ENCODE measurements at places on chromosomes 3 and 15.

- DNase-seq: no peak
Observed at GRCh38 chr3:4935347-4935746, 43.9 kb upstream of the BHLHE40 start.

DNA sequence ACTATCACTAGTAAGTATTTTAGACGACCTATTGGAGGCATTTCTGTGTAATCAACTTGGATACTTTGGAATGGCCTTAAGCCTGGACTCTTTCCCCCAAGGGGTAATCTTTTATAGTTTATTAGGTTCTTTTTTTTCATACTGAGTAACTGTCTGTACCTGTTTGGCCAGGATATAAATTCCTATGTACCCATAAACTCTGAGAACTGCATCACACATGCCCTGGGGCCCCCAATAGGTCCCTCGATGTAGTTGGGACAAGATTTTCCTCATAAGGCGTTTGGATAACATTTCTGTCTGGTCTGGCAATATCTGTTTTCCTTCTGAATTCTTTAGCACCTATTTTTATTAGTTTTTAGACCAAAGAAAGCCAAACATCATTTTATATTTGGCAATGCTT is 86.4 kb upstream of the WNT7A start:
- DNase-seq: no peak

DNA sequence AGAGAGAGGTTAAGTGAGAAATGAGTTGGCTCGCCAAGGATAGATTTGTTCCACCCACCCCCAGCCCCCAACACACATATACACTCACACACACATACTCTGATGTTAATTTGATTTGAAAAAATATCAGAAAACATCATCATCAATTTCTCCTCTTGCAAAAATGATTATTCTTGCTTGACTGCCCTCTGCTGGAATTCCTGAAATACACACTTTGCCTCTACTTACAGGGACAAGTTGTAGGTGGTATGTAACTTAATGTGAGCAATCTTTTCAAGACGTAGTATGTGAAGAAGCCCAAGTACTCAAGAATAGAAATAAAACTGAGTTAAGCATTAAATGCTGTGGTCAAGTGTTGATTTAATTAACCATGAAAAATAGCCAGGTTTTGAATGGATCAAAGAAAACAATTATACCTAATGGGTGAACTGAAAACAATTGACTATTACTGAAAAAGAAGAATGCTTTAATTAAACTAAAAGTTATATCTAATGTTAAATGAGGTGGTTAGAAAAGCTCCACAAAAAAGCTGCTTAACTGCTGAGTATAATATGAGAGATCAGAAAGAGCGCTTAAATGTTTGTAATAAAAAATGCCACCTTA is 46.6 kb upstream of the MDFIC2 start:
- no peak for DNase-seq

GRCh38 chr3:190810957-190811356 is 51.5 kb downstream of the GMNC start:
- no peak for DNase-seq

GRCh38 chr15:51375966-51376640 is 34.6 kb downstream of the GLDN start:
- DNase-seq: no peak

DNA sequence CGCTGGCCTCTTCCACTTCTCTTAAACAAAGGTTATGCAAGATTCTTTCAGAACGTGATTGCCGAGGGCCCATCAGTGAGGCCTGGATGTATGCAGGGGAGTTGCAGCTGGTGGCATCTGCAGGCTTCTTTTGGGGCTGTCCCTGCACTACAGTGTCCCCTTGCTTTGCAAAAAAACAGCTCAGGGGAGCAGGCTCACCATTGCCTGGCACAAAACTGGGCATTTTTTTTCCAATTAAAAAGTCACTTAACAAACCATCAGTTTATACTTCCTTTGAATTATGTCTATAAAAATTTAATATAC is 148.6 kb downstream of the ATP10A start:
- DNase-seq: no peak
